ENCODE measurements at places on chromosomes 13 and 19.

GRCh38 chr19:10535613-10536012 is 8.1 kb upstream of the ATG4D start:
- DNase-seq: no peak

- no peak for DNase-seq
These were observed 9.3 kb downstream of the MAP3K10 start for GRCh38 chr19:40200341-40201099.

GRCh38 chr13:72890546-72890945 is 108.6 kb downstream of the PIBF1 start:
- DNase-seq: no peak

GRCh38 chr13:50990818-50991506 is 81.4 kb downstream of the RNASEH2B start:
- no peak for DNase-seq

DNA sequence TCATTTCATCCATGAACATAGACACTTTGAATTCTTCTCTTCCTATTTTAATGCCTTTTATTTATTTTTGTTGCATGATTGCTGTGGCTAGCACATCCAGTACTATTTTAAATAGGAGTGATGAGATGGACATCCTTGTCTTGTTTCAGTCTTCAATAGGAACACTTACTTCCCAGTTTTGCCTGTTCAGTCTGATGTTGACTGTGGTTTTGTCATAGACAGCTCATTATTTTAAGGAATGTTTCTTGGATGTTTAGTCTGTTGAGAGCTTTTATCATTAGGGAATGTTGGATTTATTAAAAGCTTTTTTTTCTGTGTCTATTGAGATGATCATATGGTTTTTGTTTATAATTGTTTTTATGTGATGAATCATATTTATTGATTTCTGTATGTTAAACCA is 586.6 kb downstream of the SLITRK1 start:
- DNase-seq: no peak

DNA sequence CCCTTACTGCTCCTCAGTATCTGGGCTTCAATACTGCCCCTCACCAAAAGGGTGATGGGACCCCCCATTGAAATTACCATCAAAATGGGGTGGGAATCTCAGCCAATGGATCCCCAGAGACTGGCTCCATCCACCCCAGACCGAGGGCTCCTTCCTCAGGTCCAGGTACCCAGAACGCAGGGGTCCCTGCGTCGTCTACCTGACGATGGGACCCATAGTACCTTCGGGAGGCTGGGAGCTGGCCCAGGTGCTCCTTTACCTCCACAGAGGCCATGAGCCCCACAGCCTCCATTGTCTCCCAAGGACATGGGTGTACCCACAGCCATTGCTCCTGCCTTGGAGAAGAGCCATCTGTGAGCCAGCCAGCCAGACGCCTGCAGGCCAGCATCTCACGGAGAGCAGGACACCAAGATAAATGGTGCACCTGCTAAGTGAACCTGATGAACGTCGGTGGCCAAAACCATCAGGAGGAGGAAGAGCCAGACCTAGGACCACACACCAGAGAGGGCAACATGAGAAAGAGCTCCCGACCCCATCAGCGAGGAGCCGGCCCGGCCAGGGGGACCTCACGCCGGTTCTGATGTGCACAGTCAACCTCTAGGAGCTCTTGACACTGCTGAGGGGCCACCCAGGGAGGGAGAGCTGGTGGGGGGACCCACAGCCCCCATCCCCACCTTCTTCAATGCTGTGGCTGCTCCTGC is 156.8 kb upstream of the SOX1 start:
- DNase-seq: no peak

- no peak for DNase-seq
These were observed 127.0 kb downstream of the ZNF675 start for GRCh38 chr19:23560051-23560450.

DNA sequence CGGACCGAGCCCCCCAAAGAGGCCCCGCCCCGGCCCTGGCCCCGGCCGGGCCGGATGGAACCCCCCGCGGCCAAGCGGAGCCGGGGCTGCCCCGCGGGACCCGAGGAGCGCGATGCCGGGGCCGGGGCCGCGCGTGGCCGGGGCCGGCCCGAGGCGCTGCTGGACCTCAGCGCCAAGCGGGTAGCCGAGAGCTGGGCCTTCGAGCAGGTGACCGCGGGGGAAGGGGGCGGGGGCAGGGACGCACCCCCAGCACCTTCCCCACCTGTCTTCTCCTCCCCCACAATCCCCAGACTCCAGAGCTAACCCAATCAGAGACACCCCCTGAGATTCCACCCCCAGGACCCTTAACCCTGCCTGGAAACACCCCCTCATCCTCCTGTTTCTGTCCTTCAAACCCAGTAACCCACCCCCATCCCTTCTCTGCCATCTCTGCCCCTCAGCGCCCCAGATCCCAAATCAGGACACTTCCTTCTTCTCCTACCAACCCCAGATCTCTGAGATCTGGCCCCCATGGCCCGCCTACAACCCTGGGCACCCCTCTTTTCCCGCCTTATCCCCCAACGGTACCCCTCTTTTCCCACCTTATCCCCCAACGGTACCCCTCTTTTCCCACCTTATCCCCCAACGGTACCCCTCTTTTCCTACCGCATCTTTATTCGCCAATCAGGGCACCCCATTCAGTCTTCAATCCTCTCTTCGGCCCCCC is 505 bp downstream of the ZSWIM4 start:
- DNase-seq: no peak

Data from NCI-H510A treated with DMSO at 0.1 percent for 48 hours (cell line).